Activated CD4-positive, alpha-beta T cell treated with anti-CD3 and anti-CD28 coated beads for 24 hours (primary cell): ENCODE measurements at places on chromosomes 16 and 17.

DNA sequence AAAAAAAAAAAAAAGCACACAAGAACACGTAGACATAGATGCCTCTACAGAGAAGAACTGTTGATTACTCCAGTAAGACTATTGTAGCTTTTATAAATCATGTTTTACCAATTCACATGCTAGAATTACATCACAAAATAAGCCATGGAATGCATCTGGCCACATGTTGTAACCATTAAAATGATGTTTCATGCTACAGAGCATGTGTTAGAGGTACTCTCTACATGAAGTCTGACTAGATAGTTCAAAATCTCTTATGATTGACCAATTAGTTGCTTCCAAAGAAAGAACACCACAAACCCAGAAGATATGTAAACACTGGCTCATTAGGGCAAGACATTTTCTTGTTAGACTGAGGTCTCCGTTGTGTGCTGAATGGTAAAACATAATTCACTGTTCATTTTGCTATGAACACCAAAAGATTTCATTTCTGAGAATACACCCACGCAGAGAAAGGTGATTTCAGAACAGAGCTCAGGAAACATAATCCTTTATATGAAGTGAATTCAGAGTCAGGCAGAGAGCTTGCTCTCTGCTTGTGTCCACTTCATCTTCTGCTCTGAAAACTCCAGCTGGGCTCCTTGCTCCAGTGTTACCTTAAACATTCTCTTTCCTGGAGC, 411.4 kb upstream of the SOX9 start:
- DNase-seq, result no peak

DNA sequence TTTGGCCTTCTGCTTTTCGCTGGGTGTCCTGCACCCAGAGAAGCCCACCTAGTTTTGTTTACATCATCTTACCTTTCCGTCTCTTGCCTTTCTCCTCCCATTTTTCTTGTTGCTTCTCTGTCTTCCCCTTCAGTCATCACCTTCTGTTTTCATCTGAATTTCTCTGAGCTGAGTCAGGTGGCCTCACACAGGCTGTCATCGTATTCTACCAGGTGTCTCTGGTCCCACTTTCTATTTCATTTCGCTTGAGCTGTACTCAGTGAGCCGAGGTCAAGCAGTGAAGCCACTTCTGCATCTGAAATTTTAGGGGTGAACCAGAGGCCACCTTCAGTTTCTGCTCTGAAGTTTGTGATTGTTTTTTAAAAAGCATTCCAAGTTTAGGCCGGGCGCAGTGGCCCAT, 9.7 kb downstream of the CRAMP1 start:
- DNase-seq, result no peak

- DNase-seq, result no peak
These were observed 89.8 kb downstream of the KATNIP start for GRCh38 chr16:27639561-27640276.

- DNase-seq, result no peak
These were observed 32.4 kb downstream of the SPAG9 start for GRCh38 chr17:51088287-51088686.

DNA sequence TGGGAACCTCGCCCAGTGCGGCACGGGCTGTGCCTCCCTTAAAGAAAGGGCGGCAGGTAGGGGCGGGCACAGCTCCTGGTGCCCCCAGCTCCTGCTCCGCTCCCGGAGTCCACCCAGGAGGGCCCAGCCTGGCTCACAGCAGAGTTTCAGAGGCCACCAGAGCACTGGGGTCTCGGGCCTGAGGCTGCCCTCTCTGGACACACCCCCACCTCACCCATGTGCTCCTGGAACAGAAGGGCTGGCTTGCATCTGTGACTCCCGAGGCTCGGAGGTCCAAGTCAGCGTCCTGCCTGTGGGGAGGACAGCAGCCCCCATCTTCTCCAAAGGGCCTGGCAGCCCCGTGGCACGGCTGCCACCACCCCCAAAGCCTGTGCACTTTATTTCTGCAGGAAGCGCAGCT, 62.7 kb downstream of the RBFOX3 start:
- no peak for DNase-seq

- DNase-seq, result no peak
These were observed 2.0 kb downstream of the MSL1 start for GRCh38 chr17:40123811-40124114.

DNA sequence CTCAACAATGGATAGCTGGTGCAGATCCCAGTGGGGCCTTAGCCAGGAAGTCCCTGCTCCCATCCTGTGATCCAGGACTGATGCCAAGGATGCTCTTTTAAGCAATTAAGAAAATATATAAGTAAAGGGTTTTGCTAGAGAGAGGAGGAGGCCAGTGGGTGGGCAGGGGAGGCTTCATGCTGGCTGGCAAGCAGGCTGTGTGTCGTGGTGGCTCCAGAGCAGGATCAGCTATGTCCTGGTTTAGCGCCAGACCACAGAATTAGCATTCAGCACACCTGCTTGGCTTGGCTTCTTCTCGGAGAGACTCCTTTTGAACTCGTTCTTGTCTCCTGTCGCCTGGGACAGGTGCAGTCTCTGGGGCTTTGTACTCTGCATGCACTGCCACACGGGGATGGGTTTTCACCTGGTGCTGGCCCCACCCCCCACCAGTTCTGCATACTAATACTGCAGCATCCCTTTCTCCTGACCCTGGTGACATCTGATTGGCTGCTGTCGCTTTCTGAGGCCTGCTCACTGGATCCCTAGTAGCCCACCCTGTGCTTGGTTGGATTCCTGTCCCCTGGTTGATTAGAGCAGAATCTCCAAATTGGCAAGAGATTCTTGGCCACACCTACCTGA, 66.1 kb downstream of the PLD6 start:
- no peak for DNase-seq

GRCh38 chr17:43723697-43724359, 34.8 kb downstream of the SOST start:
- no peak for DNase-seq

GRCh38 chr17:47665655-47666054, 15.9 kb downstream of the KPNB1 start:
- DNase-seq, result no peak
